ENCODE measurements at places on chromosomes 4 and X.

DNA sequence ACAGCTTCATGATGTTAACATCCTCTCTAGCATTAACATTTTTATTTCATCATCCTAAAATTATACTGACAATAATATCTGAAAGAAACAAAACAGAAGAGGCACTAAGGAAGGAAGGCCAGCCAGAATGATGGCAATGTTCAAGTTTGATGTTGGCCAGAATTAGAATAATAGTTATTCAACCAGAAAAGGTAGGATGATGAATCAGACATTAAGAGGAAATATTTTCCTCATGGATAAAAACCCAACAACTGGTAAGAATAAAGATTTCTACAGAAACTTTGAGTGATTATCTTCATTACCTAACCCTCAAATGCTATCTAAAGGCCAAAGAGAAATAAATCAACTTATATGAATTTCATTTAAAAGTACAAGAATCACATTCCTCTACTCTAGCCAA, 105.2 kb downstream of the PDE5A start:
- no peak for DNase-seq

DNA sequence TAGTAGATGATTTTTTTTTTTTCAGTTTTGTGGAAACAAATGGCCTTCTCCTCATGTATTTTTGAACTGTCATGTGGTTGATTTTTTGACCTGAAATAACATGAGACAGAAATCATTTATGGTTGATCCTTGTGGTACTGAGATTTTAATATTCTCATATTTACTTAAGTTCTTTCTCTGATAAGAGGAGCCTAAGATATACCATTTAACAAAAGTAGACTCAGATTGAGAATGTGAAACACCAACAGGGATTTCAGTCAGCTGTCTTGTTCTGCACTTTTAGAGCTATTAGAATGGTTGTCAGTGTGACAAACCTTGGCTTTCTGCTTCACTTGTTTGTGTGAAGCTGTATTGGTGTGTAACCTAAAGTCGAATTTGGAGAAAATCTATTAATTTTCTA, 575.7 kb downstream of the SPOCK3 start:
- DNase-seq: no peak

DNA sequence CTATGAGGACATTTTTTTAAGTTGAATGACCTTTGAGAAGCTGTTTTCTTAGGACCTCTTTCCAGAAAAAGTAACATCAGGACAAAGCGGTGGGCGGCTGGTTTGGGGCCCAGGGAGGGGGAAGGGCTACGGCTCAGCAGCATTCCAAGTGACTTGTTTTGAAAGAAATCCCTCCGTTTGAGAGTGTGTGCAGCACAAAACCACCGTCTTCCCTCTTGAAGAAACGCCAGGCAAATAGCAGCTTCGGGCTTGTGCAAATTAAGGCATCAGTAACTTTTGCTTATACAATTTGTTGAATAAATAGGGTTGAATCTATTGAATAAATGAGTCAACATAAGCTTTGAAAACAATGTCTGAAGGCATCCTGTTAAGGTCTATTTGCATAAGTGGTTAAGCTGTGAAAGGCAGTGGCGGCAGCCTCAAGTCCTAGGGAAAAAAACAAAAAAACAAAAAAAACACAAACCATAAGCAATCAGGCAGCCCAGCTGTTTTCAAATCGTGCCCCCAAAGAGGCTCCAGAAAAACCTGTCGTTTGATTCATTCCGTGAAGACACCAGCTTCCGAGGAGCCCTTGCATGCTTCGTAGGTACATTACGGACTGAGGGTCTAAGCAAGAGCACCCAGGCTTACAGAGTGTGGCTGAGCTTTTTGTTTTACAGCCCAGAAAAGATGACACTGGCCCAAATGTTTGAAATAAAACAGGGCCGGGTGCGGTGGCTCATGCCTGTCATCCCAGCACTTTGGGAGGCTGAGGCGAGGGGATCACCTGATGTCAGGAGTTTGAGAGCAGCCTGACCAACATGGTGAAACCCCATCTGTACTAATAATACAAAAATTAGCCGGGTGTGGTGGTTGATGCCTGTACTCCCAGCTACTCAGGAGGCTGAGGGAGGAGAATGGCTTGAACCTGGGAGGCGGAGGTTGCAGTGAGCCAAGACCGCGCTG, 103.7 kb downstream of the CRLF2 start:
- no peak for DNase-seq

GRCh38 chrX:51867626-51868025, 25.8 kb upstream of the MAGED1 start:
- DNase-seq: no peak

GRCh38 chrX:13128104-13128503, 83.7 kb upstream of the FAM9C start:
- no peak for DNase-seq

GRCh38 chrX:45807572-45808425, 607.1 kb upstream of the DIPK2B start:
- no peak for DNase-seq

- DNase-seq: no peak
These were observed 57.7 kb upstream of the ATXN3L start for GRCh38 chrX:13377550-13377934.

GRCh38 chr4:137707626-137708025, 175.3 kb upstream of the PCDH18 start:
- DNase-seq: no peak
